CD4-positive, alpha-beta T cell treated with Interferon alpha-2 for 1 hour (primary cell): ENCODE measurements at places on chromosomes 3 and 15.

DNA sequence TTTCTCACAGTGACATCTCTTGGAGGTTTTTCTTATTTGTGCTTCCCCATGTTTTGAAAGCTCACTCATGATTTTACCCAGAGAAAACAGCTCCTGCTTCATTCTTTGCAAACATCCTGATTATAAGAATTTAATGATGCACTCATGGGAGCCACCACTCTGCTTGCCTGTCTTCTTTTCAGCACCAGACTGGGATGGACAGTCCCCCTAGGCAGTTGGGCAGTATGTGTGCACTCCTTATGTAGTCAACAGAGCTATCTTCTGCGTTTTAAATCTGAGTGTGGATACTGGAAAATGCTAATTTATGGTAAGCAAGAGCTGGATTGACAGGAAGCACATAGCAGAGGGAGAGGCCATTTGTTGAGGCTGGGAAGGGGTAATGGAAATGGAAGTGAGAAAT, 276.1 kb downstream of the AGBL1 start:
- DNase-seq = no peak

GRCh38 chr15:75230551-75231371, 27.4 kb upstream of the GOLGA6C start:
- DNase-seq = no peak

GRCh38 chr3:54713455-54713854, 214.4 kb downstream of the LRTM1 start:
- no peak for DNase-seq

DNA sequence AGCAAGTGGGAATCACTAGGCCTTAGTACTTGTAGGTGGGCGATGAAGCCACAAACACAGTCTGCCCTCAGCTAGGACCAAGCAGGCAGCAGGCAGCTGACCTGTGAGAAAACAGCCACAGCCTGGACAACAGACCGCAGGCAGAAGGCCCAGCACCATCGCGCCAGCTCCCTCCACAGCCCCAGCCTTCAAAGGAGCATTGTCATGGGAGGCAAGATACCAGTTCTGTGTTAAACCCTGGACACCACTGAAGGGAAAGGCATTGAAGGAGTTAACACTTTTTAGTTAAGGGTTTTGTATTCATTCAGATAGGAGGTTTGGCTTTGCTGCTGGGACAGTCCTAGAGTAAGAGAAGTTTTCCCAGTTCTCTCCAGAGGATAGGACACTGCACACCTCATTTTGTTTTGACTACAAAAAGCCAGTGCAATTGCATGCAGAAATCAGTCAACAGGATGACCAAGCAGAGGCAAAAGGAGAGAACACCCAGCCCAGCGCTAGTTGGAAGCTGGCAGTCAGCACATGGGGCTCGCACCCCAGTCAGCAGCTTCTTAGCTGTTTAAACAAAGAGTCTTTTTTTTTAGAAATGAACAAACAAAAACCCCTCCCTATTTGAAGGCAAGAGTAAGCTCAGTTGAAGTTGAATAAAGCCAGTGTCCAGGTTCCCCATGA, 286.1 kb upstream of the TPM1 start:
- no peak for DNase-seq

DNA sequence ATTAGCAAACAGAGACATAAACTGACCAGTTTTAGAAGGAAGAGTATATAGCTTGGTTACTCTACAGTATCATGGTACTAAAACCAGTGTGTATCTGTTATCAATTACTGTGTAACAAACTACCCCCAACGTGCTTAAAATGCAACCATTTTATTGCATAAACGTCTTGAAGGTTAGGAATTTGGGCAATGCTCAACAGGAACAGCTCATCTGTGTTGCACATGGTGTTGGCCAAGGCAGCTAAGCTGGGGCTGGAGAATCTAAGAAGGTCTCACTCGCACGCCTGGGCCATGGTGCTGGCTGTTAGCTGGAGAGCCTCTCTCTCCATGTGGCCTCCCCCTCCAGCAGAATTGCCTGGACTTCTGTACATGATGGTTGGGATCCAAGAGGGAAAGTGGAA, 81.2 kb upstream of the THBS1 start:
- DNase-seq = no peak

DNA sequence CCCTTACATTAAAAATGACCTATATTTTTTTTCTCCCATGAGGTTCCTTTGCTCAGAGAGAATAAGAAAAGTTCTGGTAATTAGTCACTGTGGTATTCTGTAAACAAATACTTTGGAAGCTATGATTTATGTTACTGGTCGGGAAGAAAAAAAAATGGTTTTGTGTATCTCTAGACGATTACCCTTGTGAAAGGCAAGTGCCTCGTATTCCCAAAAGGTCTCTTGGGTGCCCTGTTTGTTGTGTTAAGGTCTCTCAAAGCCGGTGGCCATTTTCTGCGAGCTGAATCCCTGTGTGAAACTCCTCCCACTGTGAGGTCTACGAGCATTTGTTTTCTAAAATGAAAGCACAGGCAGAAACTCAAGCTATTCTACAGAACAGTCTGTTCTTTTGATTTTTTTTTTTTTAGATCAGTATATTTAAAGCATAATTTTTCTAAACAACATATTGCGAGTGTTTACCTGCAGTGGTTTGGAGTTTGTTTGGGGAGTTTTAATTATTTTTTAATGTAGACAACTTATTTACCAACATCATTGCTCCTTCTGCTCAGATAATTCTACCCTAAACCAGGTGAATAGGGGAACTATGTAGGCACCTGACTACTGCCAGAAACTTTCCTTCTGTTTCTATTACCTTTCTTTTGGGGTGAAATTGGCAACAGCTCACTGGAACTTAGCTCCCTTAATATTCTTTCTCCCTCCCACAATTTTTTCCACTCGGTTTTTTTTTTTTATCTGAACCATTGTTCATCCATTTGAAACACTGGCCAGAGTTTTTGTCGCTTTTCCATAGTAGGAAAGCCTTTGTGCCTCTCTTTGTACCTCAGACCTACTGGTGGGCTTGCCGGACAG, 44.0 kb downstream of the ZBTB38 start:
- DNase-seq = peak; percentile 66

- no peak for DNase-seq
These were observed 60.5 kb downstream of the GLDN start for GRCh38 chr15:51401872-51402517.

DNA sequence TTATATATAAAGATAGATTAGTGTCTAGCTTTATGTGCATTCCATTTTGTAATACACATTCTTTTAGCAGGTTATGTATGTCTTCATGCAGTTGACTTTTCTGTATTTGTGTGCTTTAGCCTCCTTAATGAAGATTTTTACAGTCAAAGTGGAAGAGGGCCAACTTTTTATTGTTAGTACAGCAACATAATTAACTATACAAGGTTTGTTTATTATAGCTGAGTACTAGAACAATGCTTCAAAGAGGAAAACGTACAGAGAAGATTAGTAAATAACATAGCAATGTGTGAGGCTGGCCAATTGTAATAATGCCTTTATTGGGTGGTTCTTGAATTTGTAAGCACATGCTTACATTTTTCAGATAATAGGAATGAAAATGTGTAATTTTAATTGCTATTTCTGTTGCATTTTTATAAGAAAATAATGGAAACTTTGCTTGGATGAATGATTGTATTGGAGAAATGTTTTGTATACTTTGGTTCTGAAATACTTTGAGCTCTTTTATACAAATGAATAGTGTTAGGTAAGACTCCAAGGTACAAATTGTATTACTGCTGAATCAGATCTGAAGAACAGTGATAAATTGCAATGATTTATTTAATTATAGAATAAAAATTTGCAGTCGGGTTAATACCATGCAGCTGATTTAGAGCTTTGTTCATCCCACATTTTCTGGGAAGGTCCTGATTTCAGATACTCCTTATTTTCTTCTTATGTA, 41.4 kb downstream of the UBE2E2 start:
- DNase-seq = no peak

DNA sequence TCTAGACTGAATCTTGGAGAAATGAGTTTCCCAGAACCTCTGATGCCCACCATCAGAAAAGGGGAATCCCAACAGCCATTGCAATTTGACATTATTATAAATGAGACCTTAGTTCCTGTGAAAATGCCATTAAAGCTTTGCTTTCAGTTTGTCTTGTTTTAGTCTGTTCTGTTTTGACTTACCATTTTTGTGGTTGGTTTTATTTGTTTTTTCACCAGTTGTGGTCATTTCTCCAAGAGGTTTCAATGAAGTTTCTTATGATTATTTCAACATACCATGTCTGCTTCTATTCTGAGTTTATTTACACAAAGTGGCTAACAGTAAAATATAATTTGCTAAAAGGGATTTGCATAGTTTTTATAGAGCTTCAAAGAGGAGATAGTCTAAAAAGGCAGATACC, 175.0 kb upstream of the MCTP2 start:
- DNase-seq = no peak

- DNase-seq = peak; percentile 55
These were observed 27.2 kb downstream of the INTS14 start for GRCh38 chr15:65583701-65584100.

DNA sequence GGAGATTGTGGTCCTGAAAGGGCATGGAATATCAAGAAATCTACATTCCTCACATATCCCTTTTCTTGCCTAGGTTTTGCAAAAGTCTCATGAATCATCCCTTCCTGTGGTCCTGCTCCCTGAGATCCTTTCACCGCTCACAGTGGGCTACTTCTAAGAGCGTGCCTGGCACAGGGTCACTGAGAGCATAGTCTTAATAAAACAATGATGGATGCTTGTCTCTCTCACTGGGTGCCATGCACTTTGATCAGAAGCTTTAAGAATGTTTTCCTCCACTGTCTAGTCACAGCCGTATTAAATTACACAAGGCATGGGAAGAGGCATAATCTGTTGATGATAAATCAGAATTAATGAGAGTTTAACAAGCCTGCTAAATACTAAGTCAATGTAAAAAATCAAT, 269.7 kb upstream of the ATP10A start:
- DNase-seq = no peak

DNA sequence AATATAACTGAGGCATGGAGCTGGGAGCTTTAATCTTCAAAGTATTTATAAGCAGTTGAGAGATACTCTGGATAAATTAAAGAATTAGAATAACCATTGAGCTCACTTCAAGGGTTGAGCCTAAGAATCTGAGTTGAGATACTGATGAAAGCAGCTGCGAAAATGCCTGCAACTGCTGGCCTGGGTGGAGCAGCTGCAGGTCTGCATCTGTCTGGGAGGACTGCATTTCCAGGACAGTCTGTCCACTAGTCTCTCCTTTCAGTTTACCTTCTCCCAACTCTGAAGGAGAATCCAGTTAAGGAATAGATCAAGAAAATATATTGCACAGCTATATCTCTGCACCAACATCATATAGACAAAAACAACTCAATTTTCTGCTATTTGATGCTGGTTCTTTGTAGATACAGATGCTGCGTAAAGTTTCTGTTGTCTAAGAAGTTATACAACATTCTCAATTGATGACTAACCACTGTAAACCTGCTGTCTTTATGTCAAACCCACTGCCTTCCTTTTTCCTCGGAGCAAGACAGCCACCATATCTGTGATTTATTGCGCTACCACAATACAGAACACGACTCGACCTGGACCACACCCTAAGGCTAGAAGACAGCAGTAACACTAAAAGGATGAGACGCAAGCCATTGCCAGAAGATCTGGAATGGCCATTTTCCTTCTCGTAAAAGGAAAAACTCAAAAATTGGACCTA, 245.1 kb downstream of the MAGI1 start:
- no peak for DNase-seq

DNA sequence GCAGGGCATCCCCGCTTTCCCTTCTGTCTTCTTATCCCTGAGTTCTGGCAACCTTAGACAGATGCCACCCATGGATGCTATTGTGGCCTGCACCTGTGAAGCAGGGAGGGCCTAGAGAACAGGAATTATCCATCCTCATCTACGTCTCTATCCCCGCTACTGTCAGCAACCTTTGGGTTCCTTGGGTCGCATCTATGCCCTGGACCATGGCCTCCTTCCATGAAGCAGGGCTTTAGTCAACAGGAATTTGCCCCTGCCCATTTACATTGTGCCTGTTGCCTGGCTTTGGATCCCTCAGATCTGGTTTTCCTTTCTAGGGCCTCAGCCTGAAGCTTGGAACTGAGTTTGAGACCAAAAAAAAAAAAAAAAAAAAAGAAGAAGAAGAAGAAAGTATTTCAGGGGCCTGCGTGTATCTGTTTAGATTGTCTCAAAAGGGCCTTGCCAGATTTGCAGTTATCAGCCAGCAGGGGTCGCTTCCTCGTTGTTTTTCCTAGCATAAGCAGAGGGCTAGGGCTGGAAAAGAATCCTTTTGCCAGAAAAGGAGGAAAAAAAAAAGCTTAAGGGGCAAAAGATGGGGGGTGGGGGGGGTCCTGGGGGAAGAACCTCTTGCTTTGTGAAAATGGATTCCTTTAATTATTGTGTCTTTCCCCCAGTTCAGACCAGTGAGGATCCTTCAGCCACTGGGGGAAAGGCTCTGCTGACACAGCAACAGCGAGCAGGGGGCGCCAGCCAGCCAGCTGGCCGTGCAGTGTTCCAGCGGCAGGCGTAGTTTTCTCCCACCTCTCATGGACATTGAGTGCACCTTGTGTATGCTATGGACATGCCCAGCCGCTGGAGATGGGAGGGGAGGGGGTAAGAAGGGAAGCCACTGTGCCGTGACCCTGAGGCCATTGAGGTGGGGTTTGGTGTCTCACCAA, 65.7 kb upstream of the ALDH1L1 start:
- no peak for DNase-seq

GRCh38 chr3:106332884-106333283, 464.1 kb upstream of the CBLB start:
- no peak for DNase-seq

DNA sequence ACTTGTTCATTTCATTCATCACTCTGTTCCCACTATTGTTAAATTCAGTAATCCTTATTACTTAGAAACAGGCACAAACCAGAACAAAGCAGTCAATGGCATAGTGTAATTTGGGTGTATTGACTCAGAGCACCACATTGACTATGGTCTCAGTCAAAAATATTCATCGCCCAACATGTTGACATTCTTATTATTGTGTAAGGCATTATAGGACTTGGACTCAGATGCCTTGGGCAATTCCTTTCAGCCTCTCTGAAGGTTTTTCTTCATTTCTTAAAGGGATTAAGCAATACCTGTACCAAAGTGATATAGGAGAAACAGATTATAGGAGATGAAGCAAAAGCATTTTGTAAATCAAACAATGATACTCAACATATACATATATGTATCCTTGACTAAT, 114.7 kb upstream of the BHLHE40 start:
- DNase-seq = no peak

- peak; percentile 95 for DNase-seq
These were observed at the start of gene STARD9 for GRCh38 chr15:42575188-42576039. STARD9 (plus strand) TSS chr15:42575606; CDS start chr15:42575716, 110 bp downstream.

DNA sequence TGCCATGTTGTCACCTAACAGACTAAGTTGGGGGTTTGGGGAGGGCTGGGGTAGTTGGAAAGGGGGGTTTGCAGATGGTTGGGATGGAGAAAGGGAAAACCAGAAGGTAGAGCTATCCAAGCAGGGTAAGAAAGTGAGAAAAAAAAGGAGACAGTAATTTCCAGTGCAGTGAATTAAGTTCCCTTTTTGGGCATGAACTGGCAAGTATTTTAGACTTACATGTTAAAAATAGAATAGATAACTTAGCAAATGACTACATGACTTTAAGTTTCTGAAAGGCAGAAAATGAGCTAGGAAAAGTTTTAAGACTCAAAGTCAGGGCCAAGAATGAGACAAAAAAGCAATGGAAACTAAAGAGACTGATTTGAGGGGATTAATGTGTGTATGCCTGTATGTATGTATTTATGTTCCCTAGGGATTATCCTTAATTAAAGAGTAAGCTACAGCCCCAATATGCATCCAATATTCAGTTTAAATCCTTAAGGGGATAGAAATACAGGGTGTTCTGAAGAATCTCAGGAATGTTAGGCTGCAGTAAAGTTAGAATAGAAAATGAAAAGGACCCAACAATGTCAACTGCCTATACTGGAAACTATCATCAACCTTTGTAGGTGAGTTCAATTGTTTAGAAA, 285.2 kb upstream of the MME start:
- no peak for DNase-seq
